Neural crest cell (in vitro differentiated cells): ENCODE measurements at places on chromosomes 16 and 17. TPM values are rescaled to one million over a fixed set of nuclear protein-coding genes. Genes with fewer than 3 reads are reported as not detected.

- DNase-seq: no peak
These were observed 8.0 kb downstream of the TEN1 start for GRCh38 chr17:75987041-75987440.

DNA sequence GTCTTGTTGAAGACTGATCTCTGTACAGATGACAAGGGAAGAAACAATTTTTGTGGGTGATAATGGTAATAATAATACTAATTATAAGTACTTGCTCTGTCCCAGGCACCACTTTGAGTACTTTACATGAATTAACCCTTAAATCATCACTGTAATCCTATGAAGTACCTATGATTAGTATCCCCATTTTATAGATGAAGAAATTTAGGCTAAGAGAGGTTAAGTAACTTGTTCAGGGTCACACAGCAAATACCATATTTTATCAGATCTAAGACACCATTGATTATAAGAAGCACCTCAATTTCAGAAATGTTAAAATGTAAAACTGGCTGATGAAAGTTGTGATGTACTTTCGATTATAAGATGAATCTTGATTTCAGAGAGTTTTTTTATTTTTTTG lies 18.6 kb downstream of the TADA2A start:
- DNase-seq: no peak

- no peak for DNase-seq
These were observed 16.2 kb downstream of the GPRC5B start for GRCh38 chr16:19868421-19868820.

DNA sequence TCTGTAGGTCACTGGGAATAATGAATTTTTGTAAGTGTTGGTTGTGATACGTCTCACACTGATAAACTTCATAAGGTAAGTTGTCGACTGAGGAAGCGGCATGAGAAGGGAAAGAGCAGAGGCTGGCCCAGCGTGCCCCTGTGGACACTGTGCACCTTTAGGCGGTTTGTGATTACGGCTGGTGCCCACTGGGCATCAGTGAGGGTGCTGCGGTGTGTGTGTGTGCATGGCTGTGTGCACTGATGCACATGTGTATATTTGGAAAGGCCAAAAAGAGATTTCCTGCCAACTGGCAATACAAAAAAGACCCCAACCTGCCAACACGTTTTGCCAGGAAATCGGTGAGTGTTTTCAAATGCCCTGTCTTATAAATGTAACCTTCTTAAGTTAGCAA lies 11.9 kb downstream of the IRF8 start:
- DNase-seq: no peak

DNA sequence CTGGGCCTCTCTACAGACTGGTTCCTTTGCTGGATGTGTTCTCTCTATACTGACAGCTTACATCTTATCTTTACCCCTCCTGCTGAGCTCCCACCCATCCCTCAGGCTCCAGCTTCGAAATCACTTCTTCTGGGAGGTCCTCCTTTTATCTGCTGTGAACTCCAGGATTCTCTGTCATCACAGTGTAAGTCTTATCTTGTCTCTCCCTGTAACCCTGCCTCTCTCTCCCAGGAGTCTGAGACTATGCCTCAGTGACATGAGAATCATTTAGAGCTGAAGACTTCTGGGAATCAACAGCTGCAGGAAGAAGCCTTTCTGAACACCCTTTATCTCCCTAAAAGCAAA lies 148.1 kb upstream of the HS3ST3A1 start:
- no peak for DNase-seq

GRCh38 chr17:44672479-44673093 lies 16.3 kb downstream of the MEIOC start:
- no peak for DNase-seq

DNA sequence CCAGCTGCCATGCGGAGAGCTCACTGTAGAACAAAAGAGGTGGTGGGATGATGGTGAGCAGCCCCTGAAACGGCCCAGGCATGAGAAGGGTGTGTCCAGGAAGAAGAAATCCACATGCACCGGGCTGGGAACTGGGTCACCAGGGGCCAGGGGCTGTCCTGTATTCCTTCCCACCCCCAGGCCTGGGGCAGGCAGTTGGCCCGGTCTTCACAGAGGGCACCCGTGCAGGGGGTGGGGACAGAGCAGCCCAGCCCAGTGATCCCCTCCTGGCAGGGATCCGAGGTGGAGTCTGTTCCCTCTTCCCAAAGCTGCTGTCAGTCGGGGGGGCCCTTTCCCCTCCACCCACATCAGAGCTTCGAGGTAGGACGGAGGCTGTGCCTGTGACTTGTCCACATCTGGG lies 9.2 kb downstream of the HS3ST6 start:
- DNase-seq: no peak

DNA sequence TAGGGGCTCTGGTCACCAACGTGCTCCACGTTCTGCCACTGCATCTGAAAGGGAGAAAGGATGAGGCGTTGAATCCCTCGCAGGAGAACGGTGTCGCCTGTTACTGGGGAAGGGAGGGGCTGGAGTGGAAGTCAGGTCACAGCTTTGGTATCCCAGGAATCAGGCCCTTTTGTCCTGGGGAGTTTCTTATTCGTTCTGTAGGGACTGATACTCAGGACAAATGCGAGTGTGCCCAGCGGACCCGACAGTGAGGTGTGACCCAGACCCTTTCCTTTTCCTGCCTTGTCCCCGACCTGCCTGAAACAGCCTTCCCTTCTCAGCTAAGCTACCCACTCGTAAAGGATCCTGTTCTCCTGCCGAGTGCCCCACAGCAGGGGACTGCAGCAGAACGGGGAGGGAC lies 177.5 kb downstream of the VPS53 start:
- DNase-seq: no peak

- no peak for DNase-seq
These were observed 23.3 kb downstream of the TRAP1 start for GRCh38 chr16:3694051-3694450.

DNA sequence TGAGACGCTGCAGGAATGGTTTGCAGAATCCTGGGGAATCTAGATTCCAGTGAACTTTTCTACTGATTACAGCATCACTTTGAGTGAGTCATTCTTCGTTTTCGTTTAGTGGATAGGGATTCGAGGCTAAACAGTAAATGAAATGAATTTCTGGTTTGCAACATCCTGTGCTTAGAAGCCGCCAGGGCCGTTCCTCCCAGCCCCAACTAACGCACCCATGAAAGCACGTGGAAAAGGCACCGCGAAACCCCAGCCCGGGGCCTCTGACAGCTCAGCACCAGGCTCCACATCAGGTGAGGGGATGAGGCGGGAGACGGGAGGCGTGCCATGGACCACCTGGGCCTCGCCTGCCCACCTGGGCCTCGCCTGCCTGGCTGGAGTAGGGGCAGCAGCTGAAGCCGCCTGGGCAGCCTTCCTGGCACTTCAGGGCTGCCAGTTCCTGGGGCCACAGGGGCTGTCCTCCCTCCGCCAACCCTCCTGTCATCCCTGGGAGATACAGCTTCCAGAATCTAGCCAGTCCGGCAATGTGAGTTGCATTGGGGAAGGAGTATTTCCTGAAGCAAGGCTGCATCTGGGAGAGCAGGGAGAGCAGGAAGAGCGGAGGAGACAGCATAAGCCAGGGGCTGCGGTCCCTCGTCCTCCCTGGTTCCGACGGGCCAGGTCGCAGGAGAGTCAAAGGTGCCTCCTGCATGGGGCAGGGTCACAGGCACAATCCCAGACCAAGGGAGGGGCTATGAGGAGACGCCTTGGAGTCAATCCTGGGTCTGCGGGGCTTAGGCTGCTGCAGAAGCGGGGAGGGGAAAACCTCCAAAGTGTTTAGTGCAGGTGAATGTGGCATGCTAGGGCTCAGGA lies 78.4 kb downstream of the RPH3AL start:
- DNase-seq: no peak

DNA sequence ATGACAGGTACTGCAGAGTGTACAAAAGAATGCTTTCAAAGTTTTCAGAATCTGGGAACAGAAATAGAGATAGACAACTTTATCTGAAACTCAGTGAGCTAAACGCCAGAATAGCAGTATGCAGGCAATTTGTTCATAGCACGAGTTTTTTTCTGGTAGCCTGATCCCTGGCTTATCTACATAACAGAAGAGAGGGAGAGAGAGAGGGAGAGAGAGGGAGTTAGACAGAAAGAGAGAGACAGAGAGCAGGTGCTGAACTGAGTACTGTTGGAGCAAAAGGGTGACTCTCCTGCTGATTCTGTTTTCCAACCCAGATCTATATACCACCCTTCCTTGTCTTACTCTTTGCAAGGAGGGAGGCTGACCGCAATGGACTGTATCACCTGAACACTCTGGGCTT lies 388.0 kb upstream of the CA10 start:
- DNase-seq: no peak

GRCh38 chr17:3033741-3034577 lies 29.4 kb downstream of the OR1D5 start:
- DNase-seq: no peak

GRCh38 chr16:12819126-12820117 lies 15.7 kb upstream of the CPPED1 start:
- DNase-seq: peak; percentile 78

DNA sequence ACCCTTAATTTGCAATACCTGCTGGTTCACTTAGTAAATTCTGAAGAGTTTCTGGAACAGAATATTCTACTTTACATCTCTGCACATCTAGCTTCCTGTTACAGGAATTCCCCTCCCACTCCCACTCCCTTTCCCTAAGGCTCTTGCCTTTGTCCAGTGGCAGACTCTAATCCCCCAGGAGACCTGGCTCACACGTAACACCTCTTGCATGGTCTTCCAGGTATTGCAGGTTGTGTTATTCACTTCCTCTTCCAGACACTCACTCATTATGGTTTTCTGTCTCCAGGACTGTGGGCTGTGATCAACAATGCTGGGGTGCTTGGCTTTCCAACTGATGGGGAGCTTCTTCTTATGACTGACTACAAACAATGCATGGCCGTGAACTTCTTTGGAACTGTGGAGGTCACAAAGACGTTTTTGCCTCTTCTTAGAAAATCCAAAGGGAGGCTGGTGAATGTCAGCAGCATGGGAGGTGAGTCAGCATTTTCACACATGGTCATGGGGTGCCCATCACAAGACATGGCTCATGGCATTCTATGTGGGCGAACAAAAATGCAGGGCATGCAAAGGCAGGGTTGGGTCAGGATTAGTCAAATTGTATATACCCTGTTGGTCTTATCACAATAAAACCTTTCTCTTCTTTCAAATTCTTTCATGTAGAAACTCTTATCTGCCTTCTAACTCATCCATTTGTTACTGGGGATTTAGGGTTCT lies 35.8 kb downstream of the HSD17B2 start:
- DNase-seq: no peak

GRCh38 chr17:42061646-42062487 lies 11.5 kb upstream of the C17orf113 start:
- no peak for DNase-seq

DNA sequence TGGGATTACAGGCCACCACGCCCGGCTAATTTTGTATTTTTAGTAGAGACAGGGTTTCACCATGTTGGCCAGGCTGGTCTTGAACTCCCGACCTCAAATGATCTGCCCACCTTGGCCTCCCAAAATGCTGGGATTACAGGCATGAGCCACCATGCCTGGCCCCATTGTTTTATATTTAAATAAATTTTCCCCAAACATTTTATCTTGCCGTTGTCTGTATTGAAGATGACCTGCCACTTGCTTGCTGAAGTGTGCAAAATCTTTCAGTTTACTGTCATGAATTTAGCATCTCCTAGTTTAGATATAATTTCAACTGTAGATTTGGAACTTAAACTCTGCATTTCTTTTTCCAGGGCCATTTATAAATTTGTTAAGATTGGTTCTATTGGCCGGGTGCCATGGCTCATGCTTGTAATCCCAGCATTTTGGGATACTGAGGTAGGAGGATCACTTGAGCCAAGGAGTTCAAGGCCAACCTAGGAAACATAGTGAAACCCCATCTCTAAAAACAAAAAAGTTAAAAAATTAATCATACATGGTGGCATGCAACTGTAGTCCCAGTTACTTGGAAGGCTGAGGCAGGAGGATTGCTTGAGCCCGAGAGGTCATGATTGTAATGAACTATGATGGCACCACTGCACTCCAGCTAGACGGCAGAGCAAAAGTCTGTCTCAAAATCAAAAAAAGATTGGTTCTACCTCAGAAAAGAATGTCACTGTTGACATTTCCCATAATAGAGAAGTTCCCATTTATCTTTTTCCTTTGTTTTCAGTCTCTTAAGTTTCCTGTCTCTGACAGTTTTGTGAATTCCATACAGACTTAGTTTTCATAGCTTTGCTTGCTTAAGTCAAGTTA lies 84.4 kb downstream of the VMP1 start:
- no peak for DNase-seq

DNA sequence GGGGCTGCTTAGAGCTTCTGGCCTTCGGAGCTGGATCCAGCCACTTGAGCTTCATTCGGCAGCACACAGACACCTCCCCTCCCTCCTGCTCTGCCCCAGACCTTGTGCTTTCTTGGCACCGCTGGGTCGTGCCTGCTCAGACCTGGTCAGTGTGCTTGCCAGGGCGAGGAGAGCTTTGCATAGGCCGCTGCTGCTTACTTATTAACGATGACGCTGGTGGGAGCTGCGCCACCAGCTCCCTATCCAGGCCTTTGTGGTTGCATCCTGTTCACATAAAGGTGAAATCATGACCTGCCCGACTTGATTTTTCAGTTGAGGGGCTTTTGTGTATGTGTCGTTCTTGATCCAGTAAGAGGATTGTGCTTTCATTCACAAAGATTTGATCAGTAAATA lies 101.1 kb downstream of the MSI2 start:
- DNase-seq: no peak

- no peak for DNase-seq
These were observed 121.3 kb upstream of the CDH8 start for GRCh38 chr16:62157544-62157943.

GRCh38 chr17:32483451-32484019 lies 3.3 kb upstream of the CDK5R1 start:
- peak; percentile 42 for DNase-seq

DNA sequence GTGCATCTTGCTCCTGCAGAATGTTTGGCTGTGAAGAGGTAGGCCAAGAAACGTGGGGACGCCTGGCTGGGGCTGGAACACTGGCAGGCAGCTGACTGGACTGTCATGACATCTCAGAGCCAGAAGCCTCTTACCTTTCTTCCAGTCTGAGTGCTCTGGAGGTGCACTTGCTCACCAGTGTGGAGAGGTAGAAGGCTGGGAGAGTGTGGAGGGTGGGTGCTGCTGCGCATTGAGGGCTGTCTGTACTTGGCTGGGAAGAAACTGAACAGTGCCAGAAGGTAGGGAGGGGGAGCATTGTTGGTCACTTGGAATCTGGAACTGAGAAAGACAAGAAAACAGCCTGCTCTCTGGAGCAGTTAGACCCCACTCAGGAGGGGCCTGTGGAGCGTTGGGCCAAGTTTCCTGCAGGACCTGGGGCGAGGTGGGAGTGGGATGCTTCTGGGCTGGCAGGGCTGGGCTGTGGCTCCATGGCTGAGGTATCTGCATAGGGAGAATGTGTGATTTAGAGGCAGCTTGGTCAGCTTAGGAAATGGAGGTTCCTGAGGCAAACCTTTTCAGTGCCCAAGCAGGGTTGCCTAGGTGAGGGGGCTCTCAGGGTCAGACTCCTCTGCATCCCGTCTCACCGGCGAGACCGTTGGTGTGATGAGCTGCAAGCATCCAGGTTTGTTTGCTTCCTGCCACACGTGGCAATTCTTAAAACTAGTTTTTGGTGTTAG lies 55.1 kb downstream of the KSR1 start:
- DNase-seq: no peak

Gene SLX4
- 17.2 and 17.7 TPM in 2 replicates for total RNA-seq

Gene ALOX15B
- total RNA-seq: not detected in 2 replicates

Gene ABCC11
- total RNA-seq: 0.09 and 0.20 TPM in 2 replicates

Gene ARL6IP1
- 211 and 212 TPM in 2 replicates for total RNA-seq

Gene PRAC2
- not detected in 2 replicates for total RNA-seq

Gene TP53TG3D
- not detected in 2 replicates for total RNA-seq
